ENCODE measurements at places on chromosomes 2 and 18.

DNA sequence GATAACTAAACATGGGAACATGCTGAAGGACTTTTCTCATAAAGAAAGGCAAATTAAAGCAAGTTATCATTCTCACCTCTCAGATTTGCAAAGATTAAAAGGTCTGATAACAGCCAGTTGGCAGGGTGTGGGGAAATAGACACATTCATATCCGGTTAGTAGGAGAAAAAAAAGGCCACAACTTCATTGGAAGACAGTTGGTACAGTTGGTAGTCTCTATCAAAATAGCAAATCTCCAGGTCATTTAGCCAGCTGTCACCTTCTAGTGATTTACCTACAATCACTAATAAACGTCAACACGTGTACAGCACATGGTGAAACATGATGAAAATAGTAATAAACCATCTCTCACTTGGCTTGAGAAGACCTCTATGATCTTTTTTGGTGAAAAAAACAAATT is 16.6 kb downstream of the INPP5D start:
- no peak for DNase-seq

DNA sequence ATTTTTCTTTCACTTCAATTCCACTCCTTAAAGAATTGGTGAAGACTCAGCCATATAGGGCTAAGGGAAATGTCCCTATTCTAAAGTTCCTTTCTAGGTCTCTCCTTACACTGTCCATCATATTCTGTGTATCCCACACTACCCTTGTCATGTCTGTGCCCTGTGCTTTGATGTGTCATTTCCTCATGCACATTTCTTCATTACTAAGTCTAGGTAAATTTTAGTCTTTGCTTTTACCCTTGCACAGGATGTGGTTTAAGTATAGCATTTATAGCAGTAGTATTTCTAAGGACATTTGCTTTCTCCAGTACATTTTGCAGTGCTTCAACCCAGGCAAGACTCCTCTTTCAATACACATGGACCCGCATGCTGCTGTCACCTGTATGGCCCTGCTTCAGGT is 221.5 kb upstream of the ACVR2A start:
- DNase-seq = no peak

- DNase-seq = no peak
Observed at GRCh38 chr2:31082002-31082401, 56.2 kb downstream of the GALNT14 start.

GRCh38 chr2:104862058-104862941 is 8.4 kb downstream of the POU3F3 start:
- no peak for DNase-seq

DNA sequence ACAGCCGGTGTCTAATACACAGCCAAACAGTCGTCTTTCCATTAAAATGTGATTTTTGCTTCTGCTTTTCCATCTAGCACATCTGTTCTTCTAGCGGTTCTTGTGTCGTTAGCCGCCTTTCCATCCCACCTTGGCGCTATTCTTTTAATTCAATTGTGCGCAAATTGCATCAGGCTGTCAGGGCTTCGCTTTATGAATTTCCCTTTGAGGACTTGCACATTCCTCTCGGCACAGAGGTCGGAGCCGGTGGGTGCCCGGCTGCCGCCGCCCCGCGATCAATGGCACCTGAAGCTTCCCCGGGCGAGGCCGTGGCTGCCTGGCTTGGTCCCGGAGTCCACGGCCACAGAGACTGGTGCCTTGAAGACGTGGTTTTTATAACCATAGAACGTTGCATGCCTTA is 33.9 kb upstream of the TSPYL6 start:
- DNase-seq = no peak
